ENCODE measurements at places on chromosomes 11 and 22.

DNA sequence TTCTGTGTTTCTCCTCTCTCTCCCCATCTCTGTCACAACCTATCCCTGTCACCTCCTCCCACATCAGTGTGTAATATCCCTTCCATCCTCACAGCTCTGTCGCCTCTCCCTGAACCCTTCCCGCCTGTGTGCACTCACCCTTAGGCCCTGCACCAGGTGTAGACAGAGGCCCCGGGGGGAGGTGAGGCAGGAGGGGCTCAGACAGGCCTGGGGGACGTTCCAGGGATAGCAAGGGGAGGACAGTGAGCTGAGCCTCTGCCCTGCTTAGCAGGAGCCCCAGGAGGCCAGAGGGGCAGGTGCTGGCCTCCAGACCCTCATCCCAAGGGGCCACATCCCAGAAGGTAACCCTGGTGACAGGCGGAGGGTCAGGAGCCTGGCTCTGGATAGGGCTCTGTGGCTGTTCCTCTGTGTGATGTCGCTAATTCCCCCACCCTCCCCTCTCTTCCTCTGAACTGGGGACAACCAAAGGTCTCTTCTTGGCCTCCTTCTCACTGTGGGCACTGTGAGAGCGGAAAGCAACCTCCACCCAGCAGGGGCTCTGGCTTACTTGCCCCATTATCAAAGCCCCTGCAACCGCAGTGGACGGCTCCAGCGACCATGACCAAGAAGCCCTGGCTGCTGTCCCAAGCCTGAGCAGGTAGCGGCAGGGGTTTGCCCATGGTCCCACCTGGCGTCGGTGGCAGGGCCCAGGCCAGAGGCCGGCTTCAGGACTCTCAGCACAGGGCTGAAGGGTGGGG is 35.7 kb downstream of the KCNJ4 start:
- DNase-seq, result no peak

DNA sequence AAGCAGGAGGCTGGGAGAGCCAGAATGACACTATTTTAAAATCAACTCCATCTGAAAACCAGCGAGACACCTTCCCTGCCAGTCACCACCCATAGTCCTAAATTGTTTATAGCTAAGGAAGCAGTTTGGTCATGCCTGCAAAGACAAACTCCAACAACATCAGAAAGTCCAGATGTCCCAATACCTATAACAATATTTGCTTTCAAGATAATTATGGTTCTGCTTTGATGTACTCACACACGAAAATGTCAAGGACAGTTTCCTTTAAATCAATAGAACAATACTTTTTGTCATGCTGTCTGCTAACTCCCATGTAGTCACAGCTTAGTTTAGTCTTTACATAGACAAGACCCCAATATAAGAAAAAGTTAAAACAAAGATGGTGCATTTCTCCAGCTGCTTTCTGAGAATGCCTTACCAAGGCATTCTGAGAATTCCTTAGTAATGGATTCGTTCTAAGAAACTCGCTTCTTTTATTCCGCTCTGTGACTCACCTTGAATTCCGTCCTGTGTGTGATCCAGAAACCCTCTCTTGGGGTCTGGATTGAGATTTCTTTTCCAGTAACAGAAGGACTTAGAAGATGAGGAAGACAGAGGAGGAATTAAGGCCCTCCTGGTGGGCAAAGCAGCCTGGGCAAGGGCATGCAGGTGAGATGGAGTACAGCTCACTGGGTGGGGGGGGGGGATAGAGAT is 9.6 kb upstream of the SCGB2A2 start:
- no peak for DNase-seq

GRCh38 chr11:20303391-20303965 is 60.0 kb upstream of the HTATIP2 start:
- no peak for DNase-seq

DNA sequence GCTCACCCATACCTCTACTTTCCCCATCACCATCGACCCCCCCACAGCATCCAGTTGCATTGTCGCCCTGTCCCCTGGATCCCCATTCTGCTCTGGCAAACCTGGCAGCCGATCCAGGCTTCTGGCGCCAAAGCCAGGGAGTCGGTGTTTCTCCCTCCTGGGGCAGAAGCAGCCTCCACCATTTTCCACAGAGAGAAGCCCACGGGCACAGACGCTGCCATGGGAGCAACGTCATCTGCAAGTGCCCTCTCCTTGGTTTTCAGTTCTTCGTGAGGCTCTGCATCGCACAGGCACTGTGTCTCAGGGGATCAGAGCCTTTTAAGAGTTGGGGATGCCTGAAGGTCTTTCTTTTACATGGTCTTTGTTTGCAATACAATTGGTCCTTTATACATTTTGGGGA is 2.3 kb downstream of the YPEL4 start:
- DNase-seq, result no peak

- no peak for DNase-seq
Observed at GRCh38 chr11:60390419-60390818, 5.8 kb upstream of the MS4A14 start.

DNA sequence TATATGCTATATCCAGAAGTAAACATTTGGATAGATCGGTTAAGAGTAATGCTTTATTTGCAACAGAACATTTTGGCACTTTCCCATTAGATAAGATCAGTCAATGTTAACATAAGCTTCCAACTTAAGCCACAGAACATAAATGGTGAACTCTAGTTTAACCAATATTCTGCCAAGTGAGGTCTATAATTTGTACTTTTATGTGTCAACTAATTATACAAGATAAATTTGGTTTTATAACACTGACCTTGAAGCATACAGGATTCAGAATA is 23.5 kb upstream of the BLID start:
- no peak for DNase-seq

- no peak for DNase-seq
Observed at GRCh38 chr11:47340980-47341775, 11.3 kb downstream of the MYBPC3 start.

DNA sequence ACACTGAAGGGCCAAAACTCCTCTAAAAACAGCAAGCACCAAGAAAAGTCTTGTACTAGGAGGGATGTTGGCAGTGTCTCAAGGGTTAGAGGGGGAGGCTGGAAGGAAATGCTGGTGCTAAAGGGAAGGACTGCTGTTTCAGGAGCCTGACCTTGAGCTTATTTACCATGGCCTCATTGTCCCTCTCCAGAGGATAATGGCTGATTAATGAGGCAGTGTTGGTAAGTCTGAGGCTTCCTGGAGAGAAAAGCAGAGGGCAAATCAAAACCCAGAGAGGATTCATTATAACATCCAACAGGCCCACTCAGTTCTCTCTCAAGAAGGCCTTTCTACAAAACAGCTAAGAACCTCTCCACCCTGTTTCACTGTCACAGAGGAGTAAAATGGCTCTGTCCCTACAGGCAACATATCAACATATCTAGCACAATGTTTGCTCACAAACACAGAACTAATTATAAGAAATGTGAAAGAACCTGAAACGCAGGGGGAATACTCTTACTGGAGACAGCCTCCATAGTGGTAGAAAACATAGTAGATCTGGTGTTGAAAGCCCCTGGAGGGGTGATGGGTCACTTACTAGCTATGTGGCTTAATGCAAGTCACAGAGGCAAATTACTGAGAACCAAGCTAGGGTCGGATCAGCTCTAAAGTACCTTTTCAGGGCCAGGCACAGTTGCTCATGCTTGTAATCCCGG is 31.4 kb downstream of the NUMA1 start:
- DNase-seq, result no peak

DNA sequence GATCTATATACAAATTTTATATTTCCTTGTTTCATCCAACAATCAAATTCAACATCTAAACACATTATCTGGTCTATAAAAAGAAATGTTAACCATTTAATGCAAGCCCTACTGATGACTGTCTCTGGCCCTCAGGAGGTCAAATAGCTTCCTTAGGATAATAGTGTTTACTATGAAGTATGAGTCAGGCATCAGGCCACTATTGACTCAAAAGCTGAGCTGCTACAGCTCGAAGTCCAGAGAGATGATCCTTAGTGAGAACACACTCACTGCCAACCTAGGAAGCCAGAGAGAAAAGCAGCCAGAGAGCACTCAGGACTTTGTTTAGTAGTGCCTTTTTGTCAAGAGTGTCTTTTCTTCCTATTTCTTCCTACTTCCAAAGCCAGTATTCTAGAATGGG is 171.8 kb downstream of the SOX6 start:
- no peak for DNase-seq

GRCh38 chr22:46357711-46358520 is 22.4 kb downstream of the TRMU start:
- no peak for DNase-seq

DNA sequence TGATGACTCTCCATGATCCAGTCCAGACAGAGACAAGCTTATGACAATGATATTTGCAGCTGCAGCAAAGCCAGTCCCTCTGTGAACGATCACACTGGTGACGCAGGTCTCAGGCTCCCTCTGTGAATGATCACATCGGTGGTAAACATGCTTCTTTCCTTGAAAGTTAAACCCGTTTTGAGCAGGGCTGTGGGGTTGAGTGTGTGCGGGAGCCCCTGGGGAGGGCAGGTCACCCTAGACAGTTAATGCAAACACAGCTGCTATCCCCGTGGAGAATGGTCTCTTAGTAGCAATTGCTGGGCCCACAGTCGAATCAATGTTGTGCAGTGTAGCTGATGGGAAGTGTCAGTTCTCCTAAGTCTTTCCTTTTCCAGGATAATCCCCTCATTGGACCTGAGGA is 71.0 kb upstream of the KIRREL3 start:
- DNase-seq, result no peak

DNA sequence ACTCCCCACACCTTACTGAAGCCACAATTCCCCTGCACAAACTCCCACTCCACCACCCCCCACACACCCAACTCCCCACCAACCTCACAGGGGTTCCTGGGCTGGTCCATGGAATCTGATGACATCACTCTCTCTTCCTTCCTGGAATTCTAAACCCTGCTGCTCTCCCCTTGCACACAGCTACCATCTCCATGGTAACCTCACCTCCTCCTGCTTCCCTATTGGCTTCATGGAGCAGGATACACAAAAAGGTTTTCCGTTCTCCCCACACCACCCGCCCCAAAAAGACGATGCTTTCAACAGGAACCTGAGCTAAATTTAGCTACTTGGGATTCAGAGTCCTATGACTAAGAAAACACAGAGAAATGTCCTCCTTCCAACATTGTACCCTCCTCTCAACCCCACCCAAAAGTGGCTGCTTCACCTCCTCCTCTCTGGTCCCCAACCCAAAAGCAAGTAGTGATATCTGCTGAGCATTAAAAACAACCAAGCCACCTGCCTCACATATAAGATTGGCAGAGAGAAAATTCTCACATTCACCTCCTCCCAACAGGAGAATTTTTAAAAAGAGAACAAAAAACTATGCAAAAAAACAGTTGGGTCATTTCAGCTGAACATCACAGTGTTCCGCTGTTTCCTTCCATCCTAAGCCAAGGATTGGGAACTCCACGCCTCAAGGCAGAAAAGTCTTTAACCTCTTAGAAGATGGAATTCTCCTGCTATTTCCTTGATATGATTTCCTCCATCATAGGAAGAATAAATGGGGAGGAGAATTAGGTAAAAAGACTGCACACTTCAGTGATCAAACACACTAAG is 66.9 kb downstream of the RBFOX2 start:
- DNase-seq, result no peak

GRCh38 chr22:19679522-19680101 is 34.7 kb upstream of the SEPTIN5 start:
- DNase-seq, result no peak

GRCh38 chr22:29994943-29995342 is 85.3 kb upstream of the HORMAD2 start:
- peak; percentile 62 for DNase-seq

DNA sequence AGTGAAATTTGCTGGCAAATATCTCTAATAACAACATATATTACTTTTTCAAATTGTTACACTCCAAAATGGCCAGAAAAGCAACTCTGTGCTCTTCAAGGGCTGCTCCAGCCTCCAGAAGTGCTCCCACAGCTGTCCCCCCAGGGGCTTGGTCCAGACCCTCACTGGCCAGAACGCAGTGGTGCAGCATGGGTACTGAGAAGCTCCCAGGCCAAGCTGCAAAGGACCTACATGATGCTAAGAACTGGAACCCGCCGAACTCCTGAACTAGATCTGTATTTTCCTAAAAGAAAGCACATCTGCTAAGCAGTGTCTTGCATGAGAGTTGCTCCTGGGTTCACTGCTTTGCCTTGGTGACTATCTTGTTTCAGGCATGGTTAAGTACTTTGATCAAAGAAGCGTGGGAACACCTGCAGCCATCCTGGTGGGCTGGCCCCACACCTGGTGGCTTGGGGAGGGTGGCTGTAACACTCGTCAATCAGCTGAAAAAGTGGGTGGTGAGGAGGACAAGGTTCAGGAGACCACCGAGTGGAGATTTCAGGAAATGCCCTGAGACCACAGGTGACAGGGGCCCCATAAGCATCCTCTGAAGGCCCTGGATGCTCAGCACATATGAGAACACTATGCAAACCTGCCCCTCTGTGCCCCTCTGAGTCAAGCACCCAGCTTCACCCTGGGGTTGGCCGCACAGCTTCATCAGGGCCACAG is 72.7 kb upstream of the PITPNB start:
- DNase-seq, result no peak

GRCh38 chr11:36385121-36385970 is 89.3 kb downstream of the PRR5L start:
- no peak for DNase-seq

GRCh38 chr11:70010774-70011173 is 67.3 kb upstream of the ANO1 start:
- no peak for DNase-seq

DNA sequence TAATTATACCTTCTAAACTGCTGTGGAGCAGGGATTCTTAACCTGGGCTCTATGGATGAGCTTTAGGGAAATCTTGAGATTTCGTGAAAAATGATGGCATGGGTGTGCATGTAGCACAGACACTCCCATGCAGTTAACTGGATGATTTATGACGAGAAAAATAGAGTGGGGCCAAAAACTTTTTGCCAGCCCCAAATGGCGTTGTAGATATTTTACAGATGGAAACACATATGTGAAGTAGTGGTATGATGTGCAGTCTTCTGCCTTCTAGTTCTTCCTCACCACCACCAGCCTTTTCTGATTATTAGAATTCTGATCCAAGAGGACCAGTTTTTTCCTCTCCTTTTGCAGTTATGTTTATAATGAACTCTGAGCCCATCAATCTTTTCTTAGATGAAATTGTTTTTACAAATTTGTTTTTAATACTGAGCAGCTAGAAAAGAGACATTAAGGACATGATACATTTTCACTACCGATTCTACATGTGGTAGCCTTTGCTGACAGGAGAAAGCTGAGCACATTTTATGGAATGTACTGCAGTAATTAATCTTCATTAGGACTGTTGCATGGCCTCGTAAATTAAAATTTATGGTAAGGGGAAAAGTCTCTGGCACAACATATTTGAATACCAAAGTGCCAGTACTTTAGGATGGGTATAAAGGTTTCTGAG is 261.4 kb downstream of the DDX10 start:
- no peak for DNase-seq

DNA sequence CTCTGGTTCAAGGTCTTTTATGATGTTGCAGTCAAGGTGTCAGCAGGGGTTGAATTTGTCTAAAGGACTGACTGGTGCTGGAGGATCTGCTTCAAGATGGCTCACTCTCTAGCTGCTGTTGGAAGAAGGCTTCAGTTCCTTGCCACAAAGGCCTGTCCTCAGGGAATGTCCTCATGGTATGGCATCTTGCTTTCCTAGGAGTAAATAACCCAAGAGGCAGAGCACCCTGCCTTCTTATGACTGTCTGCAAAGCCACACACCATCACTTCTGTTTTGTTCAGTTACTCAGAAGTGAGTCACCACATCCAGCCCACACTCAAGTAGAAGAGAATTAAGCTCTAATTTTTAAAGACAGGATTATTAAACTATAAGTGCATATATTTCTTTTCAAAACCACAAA is 45.2 kb downstream of the PLAAT5 start:
- no peak for DNase-seq
